Activated naive CD4-positive, alpha-beta T cell treated with anti-CD3 and anti-CD28 coated beads, Interleukin-2, amount 10 ng/mL, durations not matched to agents 7 days and 5 days (primary cell): ENCODE measurements at places on chromosomes 3 and 15.

DNA sequence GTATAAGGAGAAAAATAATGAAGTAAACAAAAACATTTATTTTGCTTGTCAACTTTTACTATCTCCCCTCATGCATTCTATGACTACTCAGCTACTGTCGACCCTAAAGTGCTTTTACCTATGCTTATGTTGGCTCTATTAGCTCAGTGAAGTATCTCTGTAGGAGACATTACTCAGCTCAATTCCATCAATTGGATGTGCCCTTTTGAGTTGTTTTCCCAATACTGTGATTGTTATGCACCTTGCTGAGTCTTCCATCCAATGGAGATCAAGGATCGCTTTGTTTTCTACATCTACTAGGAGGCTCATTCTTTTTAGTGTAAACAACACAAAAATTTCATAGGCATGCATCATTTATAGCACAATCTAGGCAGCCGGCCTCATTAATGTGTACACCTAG lies 403.8 kb upstream of the ARL6 start:
- DNase-seq, result no peak

GRCh38 chr3:17535274-17535673 lies 207.2 kb downstream of the TBC1D5 start:
- DNase-seq, result no peak

GRCh38 chr3:177574222-177574856 lies 377.1 kb upstream of the TBL1XR1 start:
- DNase-seq, result no peak

- DNase-seq, result no peak
Measured at GRCh38 chr3:34056181-34056910, 257.9 kb downstream of the PDCD6IP start.

GRCh38 chr3:172066880-172067796 lies 27.8 kb downstream of the FNDC3B start:
- no peak for DNase-seq

- no peak for DNase-seq
Measured at GRCh38 chr3:197249542-197249941, 48.9 kb downstream of the DLG1 start.
